CD4-positive, alpha-beta memory T cell (primary cell): ENCODE measurements at places on chromosomes 2 and 18. TPM values are rescaled to one million over a fixed set of nuclear protein-coding genes. Genes with fewer than 3 reads are reported as not detected.

REG1B gene
- not detected for total RNA-seq

TCF23 gene
- not detected for total RNA-seq

SERPINB5 gene
- not detected for total RNA-seq

MARCHF4 gene
- total RNA-seq: not detected

CLEC4F gene
- total RNA-seq: not detected

RMND5A gene
- 37.4 TPM for total RNA-seq

SLC35G4 gene
- total RNA-seq: not detected

GRCh38 chr18:8951491-8951890 is 151.0 kb upstream of the NDUFV2 start:
- peak; percentile 0 for DNase-seq
- no peak overlapping the region for H3K27ac ChIP-seq
- H3K27me3 ChIP-seq: no peaks in the 10 kb centered on the region
- no peaks in the 10 kb centered on the region for H3K36me3 ChIP-seq
- no peaks in the 10 kb centered on the region for H3K4me1 ChIP-seq

GRCh38 chr2:43155851-43156411 is 70.5 kb downstream of the ZFP36L2 start:
- H3K27me3 ChIP-seq: no peaks in the 10 kb centered on the region
- no peak overlapping the region for H3K27ac ChIP-seq
- H3K4me1 ChIP-seq: peaks cover 67% of the 10 kb centered on the region
- no peak for DNase-seq

GRCh38 chr2:137893145-137893544 is 71.1 kb upstream of the HNMT start:
- no peaks in the 10 kb centered on the region for H3K36me3 ChIP-seq
- H3K27ac ChIP-seq: no peak overlapping the region
- H3K27me3 ChIP-seq: no peaks in the 10 kb centered on the region
- no peak overlapping the region for H3K4me3 ChIP-seq
- H3K4me1 ChIP-seq: no peaks in the 10 kb centered on the region

- no peak for DNase-seq
- H3K4me3 ChIP-seq: no peak overlapping the region
- H3K27ac ChIP-seq: no peak overlapping the region
Measured at GRCh38 chr18:23627321-23627720, 35.4 kb downstream of the ANKRD29 start.

DNA sequence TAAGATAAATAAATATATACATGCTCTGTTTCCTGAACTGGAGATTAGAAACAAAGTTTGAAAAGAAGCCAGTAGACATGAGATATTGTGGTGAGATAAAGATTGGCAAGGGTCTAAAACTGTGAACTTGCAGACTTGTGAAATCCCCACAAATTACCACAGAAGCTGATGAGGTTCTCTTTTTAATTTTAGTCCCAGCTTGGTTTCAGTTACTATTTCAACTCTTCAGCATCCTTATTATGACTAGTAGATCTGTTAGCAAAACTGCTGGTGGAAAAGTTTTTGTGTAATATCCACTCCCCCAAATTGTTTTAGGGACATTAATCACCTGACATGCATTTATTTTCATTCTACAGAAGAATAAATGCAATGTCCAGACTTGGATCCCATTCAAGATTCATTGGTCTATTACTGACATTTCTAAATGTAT is 20.8 kb downstream of the RASGRP3 start:
- no peak overlapping the region for H3K4me3 ChIP-seq
- H3K4me1 ChIP-seq: peaks cover 29% of the 10 kb centered on the region
- peak; percentile 52 for DNase-seq
- H3K27ac ChIP-seq: no peak overlapping the region

DNA sequence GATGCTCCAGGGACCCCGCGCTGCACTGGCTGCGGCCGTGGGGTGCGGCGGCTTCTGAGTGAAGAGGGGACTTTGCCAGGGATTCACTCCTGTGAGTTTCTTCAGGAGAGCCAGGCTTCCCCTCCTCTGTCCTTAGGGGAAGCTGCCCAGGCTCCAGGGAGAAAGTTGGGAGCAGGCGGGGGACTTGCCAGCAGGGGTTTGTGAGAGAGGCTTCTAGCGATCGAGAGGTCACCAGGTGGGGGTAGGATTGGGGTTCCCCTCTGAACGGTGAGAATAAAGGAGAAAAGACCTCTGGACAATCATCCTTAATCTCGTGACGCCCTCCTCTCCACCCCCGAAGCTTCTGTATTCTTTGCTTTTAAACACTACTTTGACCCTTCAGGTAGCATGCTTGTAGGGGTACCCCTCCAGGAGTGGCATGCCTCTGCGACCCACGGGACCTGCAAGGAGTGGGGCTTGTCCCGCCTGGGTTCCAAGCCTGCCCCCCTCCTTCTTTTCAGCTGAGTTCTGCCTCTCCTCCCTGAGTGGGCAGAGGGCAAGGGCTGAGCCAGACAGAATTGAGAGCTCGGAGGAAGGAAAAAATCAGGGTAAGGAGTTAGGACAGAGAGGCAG is 601 bp downstream of the PROKR1 start:
- H3K4me3 ChIP-seq: no peak overlapping the region
- H3K4me1 ChIP-seq: peaks cover 4% of the 10 kb centered on the region
- H3K36me3 ChIP-seq: no peaks in the 10 kb centered on the region
- H3K27ac ChIP-seq: no peak overlapping the region

DNA sequence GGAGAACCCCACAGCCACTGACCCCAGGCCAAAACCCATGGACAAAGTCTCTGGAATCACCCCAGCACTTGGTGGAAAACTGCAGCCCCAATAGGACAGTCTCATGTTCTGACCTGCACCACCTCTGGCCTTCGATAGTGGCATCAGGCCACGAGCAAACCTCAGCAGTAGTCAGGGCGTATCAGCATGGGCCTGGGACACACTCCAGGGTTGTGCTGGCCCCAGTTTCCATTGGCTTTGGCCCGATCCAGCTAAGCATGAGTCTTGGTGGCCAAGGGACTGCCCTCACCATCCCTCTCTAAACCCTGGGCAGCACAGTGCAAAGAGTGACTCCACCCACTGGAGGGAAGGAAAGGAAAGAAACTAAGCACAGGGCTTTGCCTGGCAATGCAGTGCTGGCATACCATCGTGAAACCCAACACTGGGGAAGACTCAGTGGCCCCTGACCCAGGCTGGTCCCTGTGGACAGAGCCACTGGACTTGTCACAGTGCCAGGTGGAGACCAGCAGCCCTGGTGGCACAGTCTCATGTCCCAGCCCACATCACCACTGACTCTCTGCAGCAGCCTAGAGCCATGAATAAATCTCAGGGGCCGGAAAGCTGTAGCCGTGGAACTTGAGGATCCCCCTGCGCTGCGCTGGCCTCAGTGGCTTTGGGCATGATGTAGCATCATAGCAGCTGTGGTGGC is 46.3 kb downstream of the ZNF519 start:
- H3K27ac ChIP-seq: no peak overlapping the region
- no peak for DNase-seq
- H3K4me3 ChIP-seq: no peak overlapping the region
- H3K27me3 ChIP-seq: no peaks in the 10 kb centered on the region
- H3K36me3 ChIP-seq: no peaks in the 10 kb centered on the region
- no peaks in the 10 kb centered on the region for H3K4me1 ChIP-seq

GRCh38 chr2:15116830-15117229 is 444.3 kb downstream of the NBAS start:
- H3K4me1 ChIP-seq: no peaks in the 10 kb centered on the region
- H3K27ac ChIP-seq: no peak overlapping the region
- no peaks in the 10 kb centered on the region for H3K36me3 ChIP-seq
- no peak for DNase-seq

DNA sequence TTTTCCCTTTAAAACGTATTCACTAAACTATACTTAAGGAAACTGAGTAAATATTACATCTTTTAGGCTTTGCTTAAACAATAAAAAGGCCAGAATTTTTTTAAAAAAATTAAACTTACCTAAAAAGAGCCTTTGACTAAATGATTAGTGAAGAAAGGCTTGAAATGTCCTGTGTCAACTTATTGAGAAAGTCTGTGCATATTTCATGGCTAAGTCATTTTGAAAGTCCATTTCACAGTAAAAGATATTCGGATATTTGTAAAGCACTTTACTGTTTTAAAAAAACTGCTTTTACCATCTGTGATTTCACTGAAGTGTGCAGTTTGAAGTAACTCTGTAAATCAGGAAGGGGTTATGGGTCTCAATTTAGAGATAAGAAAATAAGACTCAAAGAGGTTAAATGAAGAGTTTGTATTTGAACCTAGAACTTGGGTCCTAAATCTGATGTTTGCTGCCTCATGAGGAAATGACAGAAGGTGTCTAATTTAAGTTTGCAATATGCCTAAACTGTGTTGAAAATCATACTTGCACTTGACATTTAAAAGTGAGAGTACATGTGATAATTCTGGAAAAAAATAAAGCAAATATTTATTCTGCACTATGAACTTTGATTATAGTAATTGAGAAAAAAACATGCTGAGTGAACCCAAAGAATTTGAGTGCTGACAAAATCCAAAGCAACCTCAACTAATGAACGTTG is 50.5 kb downstream of the RAB27B start:
- no peak overlapping the region for H3K27ac ChIP-seq
- H3K27me3 ChIP-seq: no peaks in the 10 kb centered on the region
- no peak for DNase-seq
- no peak overlapping the region for H3K4me3 ChIP-seq
- H3K4me1 ChIP-seq: no peaks in the 10 kb centered on the region

- H3K4me3 ChIP-seq: no peak overlapping the region
- no peaks in the 10 kb centered on the region for H3K4me1 ChIP-seq
- H3K36me3 ChIP-seq: no peaks in the 10 kb centered on the region
Measured at GRCh38 chr2:63723709-63724108, 118.0 kb upstream of the UGP2 start.

GRCh38 chr2:191557841-191558240 is 120.1 kb upstream of the NABP1 start:
- no peak for DNase-seq
- H3K36me3 ChIP-seq: no peaks in the 10 kb centered on the region
- no peaks in the 10 kb centered on the region for H3K4me1 ChIP-seq
- no peak overlapping the region for H3K4me3 ChIP-seq

- no peaks in the 10 kb centered on the region for H3K36me3 ChIP-seq
- H3K27me3 ChIP-seq: no peaks in the 10 kb centered on the region
- H3K4me1 ChIP-seq: peaks cover 6% of the 10 kb centered on the region
- DNase-seq: no peak
- H3K4me3 ChIP-seq: no peak overlapping the region
Measured at GRCh38 chr2:219165058-219165911, 4.5 kb downstream of the SLC23A3 start.

- no peaks in the 10 kb centered on the region for H3K4me1 ChIP-seq
- no peak overlapping the region for H3K4me3 ChIP-seq
- no peak for DNase-seq
- H3K27me3 ChIP-seq: no peaks in the 10 kb centered on the region
Measured at GRCh38 chr2:86352137-86352726, 14.8 kb upstream of the REEP1 start.

- no peak for DNase-seq
- no peak overlapping the region for H3K4me3 ChIP-seq
- no peaks in the 10 kb centered on the region for H3K27me3 ChIP-seq
- H3K4me1 ChIP-seq: no peaks in the 10 kb centered on the region
Measured at GRCh38 chr2:58965602-58966001, 724.5 kb upstream of the FANCL start.

DNA sequence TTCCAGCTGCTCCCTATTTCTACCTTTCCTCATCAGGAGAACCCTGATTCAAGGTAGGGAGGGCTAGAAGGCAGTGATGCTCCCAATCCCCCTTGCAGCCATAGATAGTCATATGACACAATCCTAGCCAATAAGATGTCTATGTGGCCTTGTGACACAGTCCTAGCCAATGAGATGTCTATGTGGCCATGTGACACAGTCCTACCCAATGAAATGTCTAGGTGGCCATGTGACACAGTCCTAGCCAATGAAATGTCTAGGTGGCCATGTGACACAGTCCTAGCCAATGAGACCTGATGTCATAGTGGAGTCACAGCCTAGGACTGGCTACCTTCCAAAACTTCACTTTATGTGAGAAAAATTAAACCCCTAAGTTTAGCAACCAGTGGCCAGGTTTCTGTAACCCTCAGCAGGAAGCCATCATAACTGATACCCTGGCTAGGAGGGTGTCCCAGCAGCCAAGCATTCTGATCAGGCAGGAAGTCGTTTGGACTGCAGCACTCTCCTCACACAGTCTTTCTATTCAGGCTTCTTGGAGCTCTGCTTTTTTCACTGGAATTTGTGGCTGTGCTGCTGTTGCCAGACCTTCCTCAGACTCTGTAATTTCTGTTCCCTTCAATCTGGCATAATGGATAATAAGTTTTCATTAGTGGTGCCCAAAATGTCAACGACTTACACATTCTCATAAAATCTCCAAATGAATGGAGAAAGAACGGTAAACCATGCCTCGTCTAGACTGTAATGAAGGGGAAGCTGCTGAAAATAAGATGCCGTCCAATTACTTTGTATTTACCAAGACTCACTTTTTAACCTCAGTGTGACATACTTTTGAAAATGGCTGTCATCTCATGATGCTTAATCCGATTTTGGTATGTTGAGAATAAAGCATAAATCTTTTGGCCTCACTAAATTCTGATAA is 165.0 kb upstream of the NCKAP5 start:
- H3K27ac ChIP-seq: no peak overlapping the region
- H3K4me1 ChIP-seq: no peaks in the 10 kb centered on the region
- no peaks in the 10 kb centered on the region for H3K27me3 ChIP-seq

GRCh38 chr18:63676526-63677323 is 15.0 kb upstream of the SERPINB3 start:
- no peaks in the 10 kb centered on the region for H3K27me3 ChIP-seq
- no peaks in the 10 kb centered on the region for H3K4me1 ChIP-seq
- no peak overlapping the region for H3K27ac ChIP-seq
- H3K36me3 ChIP-seq: no peaks in the 10 kb centered on the region

- H3K36me3 ChIP-seq: no peaks in the 10 kb centered on the region
- no peaks in the 10 kb centered on the region for H3K27me3 ChIP-seq
- DNase-seq: peak; percentile 45
- peaks cover 6% of the 10 kb centered on the region for H3K4me1 ChIP-seq
- H3K27ac ChIP-seq: no peak overlapping the region
Measured at GRCh38 chr2:71548646-71549425, 95.5 kb downstream of the DYSF start.

DNA sequence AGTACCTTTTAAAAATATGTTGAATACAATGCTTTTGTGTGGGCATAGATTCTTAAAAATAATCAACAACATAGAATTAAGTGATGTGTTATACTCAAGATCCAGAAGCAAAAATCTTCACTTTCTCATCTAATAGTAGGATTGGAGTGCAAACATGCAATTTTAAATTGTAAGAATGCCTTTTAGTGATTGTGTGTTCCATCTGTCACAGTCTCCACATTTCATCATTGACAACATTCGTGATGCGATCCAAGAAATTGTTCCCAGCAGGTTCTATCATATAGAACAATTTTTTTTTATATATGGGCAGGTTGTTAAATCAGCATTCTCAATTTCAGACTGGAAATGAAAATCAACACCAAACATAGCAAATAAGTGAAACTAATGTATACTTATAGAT is 1671.8 kb upstream of the SLC39A10 start:
- DNase-seq: no peak
- H3K27ac ChIP-seq: no peak overlapping the region
- H3K27me3 ChIP-seq: no peaks in the 10 kb centered on the region
- H3K36me3 ChIP-seq: no peaks in the 10 kb centered on the region
- no peak overlapping the region for H3K4me3 ChIP-seq
- no peaks in the 10 kb centered on the region for H3K4me1 ChIP-seq
